ENCODE measurements at places on chromosomes 1 and 21. TPM values are rescaled to one million over a fixed set of nuclear protein-coding genes. Genes with fewer than 3 reads are reported as not detected.

Gene CLCNKA
- 0.33 TPM for total RNA-seq

Gene CD1E
- not detected for total RNA-seq

Gene CELA2B
- total RNA-seq = not detected

Gene PIGK
- total RNA-seq = 39.3 TPM

Gene AADACL3
- total RNA-seq = 0.11 TPM

Gene B3GALT6
- 18.1 TPM for total RNA-seq

Gene AMIGO1
- 13.3 TPM for total RNA-seq

Gene CTH
- 7.2 TPM for total RNA-seq

Gene HAPLN2
- not detected for total RNA-seq

Gene NUP210L
- total RNA-seq = 0.11 TPM

Gene LRRC71
- not detected for total RNA-seq

Gene PER3
- total RNA-seq = 50.6 TPM

Gene LRRC8B
- total RNA-seq = 26.4 TPM

Gene AVPR1B
- total RNA-seq = not detected

Gene NCMAP
- 2.1 TPM for total RNA-seq

Gene C1orf94
- 0.33 TPM for total RNA-seq

Gene HSD11B1
- total RNA-seq = 0.77 TPM

Gene GIPC2
- total RNA-seq = 2.1 TPM

Gene PLA2G2C
- total RNA-seq = not detected

Gene MYOG
- total RNA-seq = 19.8 TPM

Gene CFHR2
- not detected for total RNA-seq

Gene SLC16A4
- 13.6 TPM for total RNA-seq

Gene MPL
- 0.93 TPM for total RNA-seq

Gene VASH2
- 47.9 TPM for total RNA-seq

Gene DEPDC1
- total RNA-seq = 8.6 TPM

Gene OR2T35
- total RNA-seq = not detected

Gene MYBPH
- 4.5 TPM for total RNA-seq

Gene SRGAP2
- 118 TPM for total RNA-seq

Gene RAB42
- 7.8 TPM for total RNA-seq

Gene CELF3
- total RNA-seq = 39.4 TPM

Gene ADAM30
- total RNA-seq = not detected

Gene KCNN3
- total RNA-seq = 4.0 TPM

Gene C1QTNF12
- 2.5 TPM for total RNA-seq

Gene TMEM59
- 174 TPM for total RNA-seq

Gene OR2L3
- 0.33 TPM for total RNA-seq

Gene AKR7A3
- 3.3 TPM for total RNA-seq

All from camera-type eye (tissue), 1 donor.